ENCODE measurements at places on chromosomes 5 and 9.

- no peak for DNase-seq
Measured at GRCh38 chr5:127002390-127002789, 28.0 kb downstream of the MARCHF3 start.

DNA sequence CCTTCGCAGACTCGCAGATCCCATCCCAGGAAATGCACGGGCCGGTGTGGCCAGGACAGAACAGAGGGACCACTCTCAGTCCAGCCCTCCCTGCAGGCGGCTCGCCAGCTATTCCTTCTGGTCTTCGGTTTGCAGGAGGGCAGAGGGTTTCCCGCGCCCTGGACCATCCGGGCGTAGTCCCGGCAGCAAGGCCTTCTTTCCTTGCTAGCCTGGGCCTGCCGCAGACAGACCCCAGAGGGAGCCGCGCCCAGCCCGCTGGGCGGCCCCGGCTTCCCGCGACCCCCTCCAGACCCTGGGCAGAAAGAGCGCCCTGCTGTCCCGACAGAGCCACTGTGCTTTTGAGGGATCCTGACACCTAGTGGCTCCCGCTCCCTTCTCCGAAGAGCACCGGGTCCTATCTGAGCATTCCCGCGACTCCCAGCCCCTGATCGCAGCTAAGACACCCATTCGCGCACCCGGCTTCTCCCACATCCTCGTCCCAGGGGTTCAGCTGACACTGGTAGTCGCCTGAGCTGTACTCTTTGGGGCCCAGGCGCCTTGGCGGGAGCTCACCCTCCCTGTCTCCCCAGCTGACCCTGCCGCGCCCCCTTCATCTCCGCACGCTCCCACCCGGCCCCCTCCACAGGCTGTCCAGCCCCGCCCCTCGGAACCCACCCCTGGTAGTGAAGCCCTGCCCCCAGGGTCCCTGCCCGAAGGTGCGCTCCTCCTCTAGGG is 1.1 kb downstream of the CFAP90 start:
- DNase-seq = no peak

GRCh38 chr5:73437101-73437776 is 11.3 kb downstream of the FOXD1 start:
- DNase-seq = no peak

DNA sequence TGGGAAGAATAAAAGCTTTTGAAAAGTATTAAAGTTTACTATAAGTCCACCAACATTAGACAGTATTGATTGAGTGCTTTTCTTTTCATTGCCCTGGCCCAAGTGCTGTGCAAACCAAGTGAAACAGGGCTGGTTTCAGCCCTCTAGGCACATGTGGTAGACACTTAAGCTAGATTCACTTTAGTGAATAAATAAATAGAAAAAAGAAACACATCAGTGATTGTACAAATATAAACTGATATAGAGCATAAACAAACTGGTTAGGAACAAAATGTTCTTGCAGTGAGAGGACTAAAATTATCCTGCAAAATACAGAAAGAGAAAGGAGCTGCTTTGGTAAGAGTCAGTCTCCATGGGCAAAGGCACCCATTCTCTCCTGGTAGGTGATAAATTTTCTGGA is 29.7 kb downstream of the ACTBL2 start:
- no peak for DNase-seq

DNA sequence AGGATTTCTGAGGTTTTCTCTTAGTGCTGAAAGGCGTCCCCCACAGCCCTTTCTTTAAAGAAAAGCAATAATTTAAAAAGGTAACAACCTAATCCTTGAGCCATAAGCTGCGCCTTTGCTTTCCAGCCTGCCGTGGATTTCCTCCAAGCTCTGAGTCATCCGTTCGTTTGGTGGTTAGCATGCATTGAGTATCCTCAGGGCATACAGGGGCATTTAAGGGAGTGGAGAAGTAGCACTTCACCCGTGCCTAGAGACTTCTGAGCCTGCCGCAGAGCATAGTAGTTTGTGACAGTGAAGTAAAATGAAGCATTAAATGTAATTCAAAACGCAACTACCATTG is 892 bp upstream of the TNC start:
- no peak for DNase-seq

- DNase-seq = no peak
Measured at GRCh38 chr9:84170521-84171141, 169.9 kb downstream of the SLC28A3 start.

- DNase-seq = no peak
Measured at GRCh38 chr9:136177224-136177623, 27.7 kb downstream of the LHX3 start.

DNA sequence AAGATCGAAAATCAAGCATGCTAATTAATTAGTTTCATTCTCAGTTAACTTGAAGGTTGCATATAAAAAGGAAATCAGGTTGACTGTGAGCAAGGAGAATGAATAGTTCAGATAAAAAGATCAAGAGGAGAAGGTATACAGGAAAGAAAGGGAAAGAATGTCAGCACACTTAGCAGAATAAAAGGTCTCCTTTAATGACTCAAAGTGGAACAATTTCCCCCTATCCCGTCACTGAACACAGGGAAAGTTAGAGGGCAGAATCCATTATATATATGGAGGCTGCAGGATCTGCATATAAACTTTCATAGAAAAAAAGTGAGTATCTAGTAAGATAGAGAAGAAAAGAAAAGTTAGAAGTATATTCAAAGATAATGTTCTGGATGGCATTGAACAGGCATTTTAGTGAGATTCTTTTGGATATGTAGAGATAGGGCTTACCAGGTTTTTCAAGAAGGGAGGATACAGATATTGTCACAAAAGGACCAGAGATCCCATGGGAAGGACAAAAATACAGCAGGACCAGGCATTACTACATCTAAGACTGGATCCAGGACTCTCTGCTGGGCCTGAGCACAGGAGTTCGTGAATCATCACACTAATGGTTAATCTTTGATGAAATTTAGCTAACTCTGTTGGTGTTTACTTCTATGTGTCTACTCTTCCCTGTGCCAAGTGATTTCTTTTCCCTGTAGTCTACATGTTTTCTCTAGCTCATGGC is 988.2 kb upstream of the ARRDC3 start:
- DNase-seq = no peak

- DNase-seq = no peak
Measured at GRCh38 chr9:110947491-110948044, 90.7 kb downstream of the LPAR1 start.

DNA sequence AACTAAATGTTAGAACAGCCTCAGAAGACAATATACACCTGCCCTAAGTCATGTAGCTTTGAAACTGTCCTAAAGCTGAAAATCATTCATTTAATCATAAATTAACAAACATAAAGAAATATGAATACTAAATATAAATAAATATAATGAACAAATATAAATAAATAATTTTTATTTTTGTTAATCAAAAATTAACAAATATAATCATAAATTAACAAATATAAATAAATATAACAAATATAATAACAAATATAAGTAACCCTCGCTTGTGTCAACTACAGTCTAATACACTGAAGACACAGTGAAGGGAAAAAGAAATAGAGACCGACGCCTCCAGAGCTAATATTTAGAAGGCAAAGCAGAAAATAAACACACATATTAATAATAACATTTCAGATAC is 527.3 kb downstream of the CYLC2 start:
- DNase-seq = no peak

DNA sequence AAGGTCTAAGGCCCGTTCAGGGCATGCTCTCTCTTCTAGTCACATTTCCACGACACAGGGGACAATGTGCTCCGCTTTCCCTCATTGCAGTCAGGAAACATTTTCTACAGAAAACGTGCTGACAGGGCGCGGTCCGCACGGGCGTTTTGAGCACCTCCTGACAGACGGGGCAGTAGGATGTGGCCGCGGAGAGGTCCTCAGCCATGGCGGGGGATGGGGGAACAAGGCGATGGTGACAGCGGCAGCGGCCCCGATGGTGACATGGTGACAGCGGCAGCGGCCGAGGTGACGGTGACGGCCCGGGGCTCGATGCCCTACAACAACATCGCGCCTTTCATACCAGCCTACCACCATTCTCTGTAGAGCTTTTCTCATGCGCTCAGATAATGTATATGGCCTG is 4.1 kb downstream of the PLPP1 start:
- no peak for DNase-seq

DNA sequence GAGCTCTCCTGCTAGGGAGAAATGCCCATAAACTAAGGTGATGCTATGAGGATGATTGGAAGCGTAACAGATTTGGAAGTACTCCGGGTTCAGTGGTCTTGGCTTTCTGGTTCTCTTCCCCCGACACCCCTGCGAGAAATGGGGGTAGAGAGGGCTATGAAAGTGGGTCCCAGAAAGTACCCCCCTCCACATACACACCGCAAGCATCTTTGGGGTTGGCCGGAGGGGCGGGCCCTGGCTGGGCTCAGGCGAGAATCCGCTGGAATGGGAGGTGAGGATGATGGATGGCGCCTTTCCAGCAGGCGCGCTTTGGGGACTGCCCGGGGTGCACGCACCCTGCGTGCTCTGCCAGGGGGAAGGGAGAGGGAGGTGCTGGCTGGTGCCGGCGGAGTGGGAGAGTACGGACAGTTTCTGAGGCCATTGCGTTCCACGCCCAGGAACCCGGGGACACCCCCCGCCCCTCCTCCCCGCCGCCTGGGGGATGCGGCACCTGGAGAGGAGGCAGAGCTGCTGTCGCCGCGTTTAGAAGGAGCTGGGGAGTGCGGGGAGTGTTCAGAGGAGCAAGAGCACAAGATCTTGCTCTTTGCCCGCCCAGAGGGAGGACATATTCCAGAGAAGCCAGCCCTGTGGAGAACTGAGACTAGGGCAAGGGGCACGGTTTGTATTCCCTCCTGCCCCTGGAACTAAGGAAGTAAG is 1.9 kb downstream of the PCSK5 start:
- no peak for DNase-seq

DNA sequence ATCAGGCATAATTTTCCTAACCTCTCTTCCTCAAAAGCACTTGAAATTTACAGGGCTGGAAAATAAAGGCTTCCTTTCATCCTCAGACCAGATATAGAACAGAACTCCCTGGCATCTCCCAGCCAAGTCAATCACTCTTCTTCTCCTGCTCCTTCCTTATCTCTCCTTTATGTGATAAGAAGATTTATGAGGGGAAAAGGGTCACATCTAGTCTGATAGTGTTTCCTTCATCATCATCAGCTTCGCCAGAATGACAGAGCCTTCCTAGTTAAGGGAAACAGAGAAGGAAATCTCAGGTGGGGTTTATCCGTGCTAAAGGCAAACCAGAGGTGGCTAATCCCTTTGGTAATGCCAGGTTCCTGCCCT is 36.2 kb downstream of the LIX1 start:
- DNase-seq = no peak

- no peak for DNase-seq
Measured at GRCh38 chr9:120434532-120434931, 145.4 kb downstream of the CDK5RAP2 start.

All from KG1 (cell line).